Stimulated activated CD4-positive, alpha-beta T cell treated with anti-CD3 and anti-CD28 coated beads, Interleukin-4, amount 100 ng/mL, for 24 hours (primary cell): ENCODE measurements at places on chromosomes 2 and 18.

GRCh38 chr18:12564378-12564777 lies 93.5 kb downstream of the SPIRE1 start:
- DNase-seq = no peak

DNA sequence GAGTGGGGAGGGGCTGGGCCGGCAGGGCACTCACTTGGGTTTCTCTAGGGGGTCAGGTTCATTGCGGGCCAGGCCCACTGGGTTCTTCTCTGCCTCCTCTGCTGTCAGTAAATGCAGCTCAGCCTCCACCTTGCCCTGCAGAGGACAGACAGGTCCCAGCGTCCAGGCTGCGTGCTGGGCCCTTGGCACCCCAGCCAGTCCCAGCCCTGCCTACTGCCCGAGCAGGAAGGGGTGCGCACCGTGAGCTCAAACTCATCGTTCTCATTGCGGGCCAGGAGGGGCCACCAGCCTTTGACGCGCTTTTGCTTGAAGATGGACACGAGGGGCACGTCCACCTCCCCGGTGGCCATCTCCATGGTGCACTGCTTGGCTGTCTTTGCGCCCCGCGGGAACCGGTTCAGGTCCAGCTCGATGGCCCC lies 17.3 kb downstream of the OTOF start:
- DNase-seq = no peak

GRCh38 chr2:50069454-50069853 lies 915.1 kb upstream of the FSHR start:
- no peak for DNase-seq

- DNase-seq = no peak
These were observed 154.0 kb downstream of the WDPCP start for GRCh38 chr2:63434024-63435001.

- DNase-seq = no peak
These were observed 21.2 kb upstream of the ME2 start for GRCh38 chr18:50857694-50858093.

DNA sequence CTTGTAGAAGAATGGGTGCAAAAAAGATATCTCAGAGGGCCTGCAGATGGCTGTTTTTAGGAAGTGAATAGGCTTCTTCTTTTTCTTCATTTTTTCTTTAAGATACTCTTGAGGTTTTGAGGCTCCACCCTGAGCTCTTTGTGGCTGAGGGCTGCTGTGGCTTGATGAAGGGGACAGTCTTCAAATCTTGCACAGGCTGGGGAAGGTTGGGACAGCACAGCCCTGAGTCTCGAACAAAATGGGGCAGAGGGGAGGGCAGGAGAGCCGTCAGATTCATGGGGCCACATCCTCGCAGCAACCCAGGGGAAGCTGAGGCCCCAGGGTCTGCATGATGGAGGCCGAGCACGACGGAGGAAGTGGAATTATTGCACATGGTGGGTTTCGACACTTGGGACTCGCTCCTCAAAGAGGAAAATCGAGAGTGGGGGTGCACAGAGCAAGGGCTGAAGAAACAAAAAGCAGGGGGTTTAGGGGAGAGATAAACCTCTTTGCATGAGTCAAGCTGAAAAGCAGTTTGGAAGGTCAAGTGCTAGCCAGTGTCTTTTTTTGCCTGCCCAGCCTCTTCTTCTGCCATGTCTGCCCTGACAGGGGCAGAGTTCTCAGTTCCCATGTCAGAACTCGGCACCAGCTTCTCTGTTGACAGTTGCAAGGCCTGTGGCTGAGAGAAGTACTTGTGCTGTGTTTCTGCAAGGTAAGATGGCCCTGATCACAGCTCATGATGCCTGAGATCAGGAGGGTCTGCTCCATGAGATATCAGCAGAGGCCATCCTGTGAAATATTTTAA lies 19.5 kb downstream of the INPP4A start:
- no peak for DNase-seq

DNA sequence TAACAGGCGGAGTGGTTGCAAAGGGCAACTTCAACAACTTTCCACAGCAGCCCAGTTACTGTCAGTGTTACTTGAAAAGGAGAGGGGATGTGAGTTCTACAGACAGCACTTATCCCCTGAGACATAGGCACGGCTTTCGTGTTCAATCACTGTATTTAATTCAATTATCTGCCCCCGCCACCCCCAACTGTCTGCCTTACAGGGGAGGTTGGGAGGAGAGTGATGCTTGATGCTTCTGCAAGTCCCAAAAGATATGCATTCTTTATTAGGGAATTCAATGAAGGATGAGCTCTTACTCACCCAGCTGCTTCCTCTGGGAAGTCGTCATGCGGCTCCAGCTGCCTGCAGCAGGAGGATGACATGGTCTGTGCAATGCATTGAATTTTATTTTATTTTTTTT lies 639.9 kb downstream of the DCC start:
- no peak for DNase-seq

DNA sequence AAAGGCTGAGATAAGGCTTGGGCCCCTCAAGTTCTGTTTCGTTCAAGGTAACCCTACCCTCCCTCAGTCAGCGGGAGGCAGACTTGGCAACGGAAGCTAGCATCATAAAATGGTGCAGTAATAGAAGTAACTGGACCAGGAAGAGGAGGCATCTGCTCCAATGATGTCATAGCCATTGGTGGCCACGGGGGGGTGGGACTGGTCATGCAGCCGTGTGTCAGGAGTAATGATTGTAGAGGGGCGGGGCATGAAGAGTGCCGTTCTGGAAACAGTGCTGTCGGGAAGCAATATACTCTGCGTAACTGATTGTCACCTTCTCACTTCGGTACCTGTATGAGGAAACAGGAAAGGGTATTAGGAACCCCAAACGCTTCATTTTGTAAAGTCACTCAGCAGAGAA lies 6.9 kb upstream of the POLR2D start:
- DNase-seq = no peak

GRCh38 chr2:98460573-98461497 lies 16.2 kb downstream of the INPP4A start:
- DNase-seq = peak; percentile 79

GRCh38 chr18:67766930-67767329 lies 250.4 kb upstream of the DSEL start:
- DNase-seq = no peak

GRCh38 chr2:235694721-235695601 lies 201.1 kb downstream of the AGAP1 start:
- DNase-seq = no peak

DNA sequence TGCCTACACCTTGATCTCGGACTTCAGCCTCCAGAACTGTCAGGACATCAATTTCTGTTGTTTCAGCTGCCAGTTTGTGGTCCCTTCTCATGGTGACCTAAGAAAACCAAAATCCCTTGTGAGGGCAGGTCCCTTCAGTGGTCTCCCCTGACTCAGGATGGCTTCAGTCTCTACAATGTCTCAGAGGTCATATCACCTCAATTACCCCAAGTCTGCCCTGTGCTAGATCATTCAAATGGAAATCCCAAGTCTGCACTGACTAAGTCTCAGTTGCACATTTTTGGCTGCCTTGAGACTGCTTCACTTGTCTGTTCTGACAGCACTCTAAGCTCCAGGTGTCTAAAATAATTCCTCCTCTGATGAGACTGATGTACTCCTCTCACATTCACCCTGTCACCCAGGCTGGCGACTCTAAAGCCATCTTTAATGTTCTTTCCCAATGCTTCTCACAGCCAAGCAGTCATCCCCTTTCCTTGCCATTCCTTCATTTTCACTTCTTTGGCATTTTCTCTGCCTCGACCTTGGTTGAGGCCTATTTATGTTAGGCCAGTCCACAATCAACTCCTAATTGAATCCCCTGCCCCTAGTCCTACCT lies 470.8 kb downstream of the DLGAP1 start:
- no peak for DNase-seq

DNA sequence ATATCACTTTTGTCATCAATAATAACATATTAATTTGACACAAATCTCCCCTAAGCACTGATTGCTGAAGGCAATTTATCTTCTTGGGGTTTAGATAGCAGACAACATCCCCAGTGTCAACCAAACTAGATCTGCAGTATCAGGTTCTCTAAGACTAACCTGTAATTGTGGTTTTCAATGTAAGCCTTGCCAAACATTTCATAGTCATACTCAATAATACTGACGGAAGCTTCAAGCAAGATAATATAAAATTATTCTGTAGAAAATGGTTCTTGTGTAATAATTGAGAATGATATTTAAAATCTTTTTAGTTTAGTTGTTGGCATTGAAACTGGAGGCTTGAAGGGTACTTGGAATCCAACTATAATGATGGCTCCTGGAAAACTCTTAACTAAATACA lies 186.3 kb downstream of the RIT2 start:
- DNase-seq = no peak

DNA sequence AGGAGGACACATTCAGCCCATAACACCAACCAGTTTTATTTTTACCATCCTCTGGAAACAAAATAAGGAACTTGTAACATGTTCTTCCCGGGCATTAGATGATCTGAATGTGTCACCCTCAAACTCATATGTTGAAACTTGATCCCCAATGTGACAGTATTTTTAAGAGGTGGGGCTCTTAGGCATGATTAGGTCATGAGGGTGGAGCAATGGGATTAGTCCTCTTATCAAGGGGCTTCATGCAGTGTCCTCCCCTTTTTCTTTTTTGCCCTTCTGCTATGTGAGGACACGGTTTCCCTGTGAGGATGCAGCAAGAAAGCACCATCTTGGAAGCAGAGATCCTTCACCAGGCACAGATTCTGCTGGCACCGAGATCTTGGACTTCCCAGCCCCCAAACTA lies 401.5 kb upstream of the TRIB2 start:
- DNase-seq = no peak

DNA sequence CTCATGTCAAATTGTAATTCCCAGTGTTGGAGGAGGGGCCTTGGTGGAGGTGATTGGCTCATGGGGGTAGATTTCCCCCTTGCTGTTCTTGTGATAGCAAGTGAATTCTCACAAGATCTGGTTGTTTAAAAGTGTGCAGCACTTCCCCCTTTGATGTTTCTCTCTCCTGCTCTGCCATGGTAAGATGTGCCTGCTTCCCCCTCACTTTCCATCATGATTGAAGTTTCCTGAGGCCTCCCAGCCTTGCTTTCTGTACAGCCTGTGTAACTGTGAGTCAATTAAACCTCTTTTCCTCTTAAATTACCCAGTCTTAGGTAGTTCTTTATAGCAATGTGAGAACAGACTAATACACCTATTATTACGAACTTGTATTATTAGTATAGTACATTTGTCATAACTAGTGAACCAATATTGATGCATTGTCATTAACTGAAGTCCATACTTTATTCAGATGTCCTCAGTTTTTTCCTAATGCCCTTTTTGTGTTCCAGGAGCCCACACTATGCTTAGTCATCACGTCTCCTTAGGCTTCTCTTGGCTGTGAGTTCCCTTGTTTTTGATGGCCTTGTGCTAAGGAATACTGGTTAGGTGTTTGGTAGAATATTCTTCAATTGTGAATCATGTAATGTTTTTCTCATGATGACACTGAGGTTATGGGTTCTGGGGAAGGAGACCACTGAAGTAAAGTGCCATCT lies 4.5 kb upstream of the MAP3K2 start:
- DNase-seq = no peak

DNA sequence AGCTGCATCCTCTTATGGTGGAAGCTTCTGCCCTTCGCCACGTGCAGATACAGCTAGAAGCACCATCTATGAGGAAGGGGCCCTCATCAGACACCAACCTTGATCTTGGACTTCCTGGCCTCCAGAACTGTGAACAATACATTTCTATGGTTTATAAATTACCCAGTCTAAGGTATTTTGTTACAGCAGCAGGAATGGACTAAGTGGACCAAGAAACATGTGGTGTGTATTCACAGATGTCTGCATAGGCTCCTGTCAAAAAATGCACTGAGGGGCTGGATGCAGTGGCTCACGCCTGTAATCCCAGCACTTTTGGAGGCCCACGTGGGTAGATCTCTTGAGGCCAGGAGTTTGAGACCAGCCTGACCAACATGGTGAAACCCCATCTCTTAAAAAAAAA lies 57.5 kb downstream of the STPG4 start:
- DNase-seq = no peak

DNA sequence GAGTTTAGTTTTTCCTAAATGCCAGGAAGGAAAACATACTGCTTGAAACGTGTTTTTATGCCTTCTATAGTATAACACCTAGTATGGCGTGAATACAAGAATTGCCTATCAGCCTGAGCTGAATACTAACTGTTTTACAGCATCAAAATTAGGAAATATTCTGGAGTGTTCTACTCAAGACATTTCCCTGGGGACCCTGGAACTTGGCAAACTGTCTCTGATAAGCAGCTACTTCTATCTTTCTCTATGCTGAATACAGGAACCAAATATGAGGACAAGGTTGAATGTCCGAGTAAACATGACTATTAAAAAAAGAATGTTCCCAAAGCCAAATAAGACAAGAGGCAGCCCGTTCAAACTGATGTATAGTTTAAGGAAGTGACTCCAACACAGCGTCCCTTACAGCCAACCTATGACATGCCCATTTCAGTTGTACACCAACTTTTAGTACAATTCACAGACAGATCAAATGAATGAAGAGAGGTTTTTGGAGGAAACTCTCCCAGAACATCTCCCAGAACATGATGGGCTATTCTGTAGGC lies 951.3 kb upstream of the ACVR2A start:
- DNase-seq = no peak

- no peak for DNase-seq
These were observed 54.5 kb downstream of the EVA1A start for GRCh38 chr2:75506101-75506697.

GRCh38 chr2:23379220-23379695 lies 5.7 kb upstream of the KLHL29 start:
- no peak for DNase-seq

- DNase-seq = no peak
These were observed 368.7 kb downstream of the ZNF516 start for GRCh38 chr18:76126327-76126726.

DNA sequence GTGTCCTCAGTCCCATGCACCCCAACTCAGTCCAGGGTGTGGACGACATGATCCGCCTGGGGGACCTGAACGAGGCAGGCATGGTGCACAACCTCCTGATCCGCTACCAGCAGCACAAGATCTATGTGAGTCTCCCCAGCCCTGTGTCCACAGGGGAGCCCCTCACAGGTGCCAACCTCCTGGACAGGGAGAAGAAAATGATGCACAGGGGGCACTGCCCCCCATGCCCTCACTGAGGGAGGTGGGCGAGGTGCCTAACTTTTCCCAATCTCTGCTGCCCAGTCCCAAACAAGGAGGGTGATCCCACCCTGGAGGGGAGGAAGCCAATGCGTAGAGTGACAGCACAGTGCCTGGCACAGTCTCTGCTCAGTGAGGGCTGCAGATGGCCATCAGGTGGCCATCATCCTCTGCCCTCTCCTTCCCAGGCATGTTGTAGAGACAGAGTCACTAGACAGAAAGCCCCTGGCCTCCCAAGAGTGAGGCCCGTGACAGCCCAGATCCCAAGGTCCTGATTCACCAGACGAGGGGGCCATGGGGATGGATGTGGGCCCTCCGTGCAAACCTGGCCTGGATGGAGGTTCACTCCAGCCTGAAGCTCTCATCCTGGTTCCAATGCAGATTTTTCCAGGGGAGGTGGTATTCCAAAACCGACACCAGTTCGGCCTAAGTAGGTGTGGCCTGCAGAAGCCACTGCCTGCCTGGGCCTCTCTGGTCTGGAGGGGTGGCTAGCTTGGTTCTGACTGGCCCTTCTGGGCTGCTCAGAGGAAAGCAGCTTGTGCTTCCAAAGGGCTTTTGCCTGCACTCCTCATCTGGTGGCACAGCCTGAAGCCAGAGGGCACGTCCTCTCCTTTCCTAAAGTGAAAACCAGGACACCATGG lies 30.0 kb downstream of the MYO7B start:
- no peak for DNase-seq

- DNase-seq = no peak
These were observed 30.4 kb downstream of the CIB4 start for GRCh38 chr2:26610504-26611335.

GRCh38 chr2:163558251-163559021 lies 177.4 kb downstream of the FIGN start:
- no peak for DNase-seq

- DNase-seq = no peak
These were observed 90.8 kb upstream of the HS6ST1 start for GRCh38 chr2:128409326-128410034.

GRCh38 chr18:59952283-59953007 lies 52.6 kb downstream of the PMAIP1 start:
- no peak for DNase-seq
